ENCODE measurements at places on chromosomes 3 and 15. TPM values are rescaled to one million over a fixed set of nuclear protein-coding genes. Genes with fewer than 3 reads are reported as not detected.
A peak's percentile ranks its signal among the peaks of the same experiment; 100 is the strongest.

DNA sequence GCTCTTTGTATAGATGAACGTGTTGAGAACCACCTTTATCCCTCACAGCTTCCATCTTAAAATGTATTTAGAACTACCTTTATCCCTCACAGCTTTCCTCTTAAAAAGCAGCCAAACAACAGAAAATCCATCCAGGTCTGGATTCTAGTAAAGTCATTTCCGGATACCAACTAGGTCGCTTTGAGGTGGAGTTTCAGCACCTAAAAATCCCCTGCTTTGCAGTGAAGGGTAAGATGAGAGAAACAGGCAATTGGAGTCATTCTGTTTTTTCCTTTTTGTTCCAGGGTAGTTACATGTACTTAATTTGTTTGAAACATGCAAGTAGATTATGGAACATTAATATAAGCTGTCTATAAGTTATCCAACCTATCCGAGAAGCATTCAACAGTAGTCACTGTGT lies 192.0 kb downstream of the UBE2E2 start:
- H3K36me3 ChIP-seq: no peaks in the 10 kb centered on the region
- H3K4me3 ChIP-seq: no peak overlapping the region
- H3K4me1 ChIP-seq: no peaks in the 10 kb centered on the region
- H3K27ac ChIP-seq: no peak overlapping the region
- no peaks in the 10 kb centered on the region for H3K27me3 ChIP-seq

DNA sequence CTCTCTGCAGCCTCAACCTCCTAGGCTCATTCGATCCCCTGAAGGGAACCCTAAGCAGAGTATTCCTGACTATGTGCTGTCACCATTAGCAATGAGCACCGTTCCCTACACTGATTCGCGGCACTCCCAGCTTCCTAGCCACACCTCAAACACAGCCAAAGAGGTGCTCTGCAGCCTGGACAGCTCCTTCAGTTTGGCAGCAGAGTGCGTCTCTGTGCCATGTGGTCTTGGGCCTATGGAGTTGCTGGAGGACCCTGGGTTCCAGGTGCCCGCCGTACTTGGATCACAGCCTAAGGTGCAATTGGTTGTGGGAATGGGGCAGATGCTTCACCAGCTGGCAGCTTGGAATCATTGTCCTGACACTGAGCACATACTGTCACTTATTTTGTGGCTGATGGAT lies 17.3 kb upstream of the IL12A start:
- no peaks in the 10 kb centered on the region for H3K36me3 ChIP-seq
- no peaks in the 10 kb centered on the region for H3K27me3 ChIP-seq
- no peaks in the 10 kb centered on the region for H3K4me1 ChIP-seq
- H3K4me3 ChIP-seq: no peak overlapping the region
- DNase-seq: no peak
- no peak overlapping the region for H3K27ac ChIP-seq

Gene NUP210
- 10.6 TPM for total RNA-seq

- H3K4me1 ChIP-seq: peaks cover 7% of the 10 kb centered on the region
- H3K27ac ChIP-seq: peak overlapping the region; percentile 40
- DNase-seq: no peak
- H3K27me3 ChIP-seq: no peaks in the 10 kb centered on the region
Measured at GRCh38 chr3:38129058-38129457, 7.9 kb downstream of the ACAA1 start.

DNA sequence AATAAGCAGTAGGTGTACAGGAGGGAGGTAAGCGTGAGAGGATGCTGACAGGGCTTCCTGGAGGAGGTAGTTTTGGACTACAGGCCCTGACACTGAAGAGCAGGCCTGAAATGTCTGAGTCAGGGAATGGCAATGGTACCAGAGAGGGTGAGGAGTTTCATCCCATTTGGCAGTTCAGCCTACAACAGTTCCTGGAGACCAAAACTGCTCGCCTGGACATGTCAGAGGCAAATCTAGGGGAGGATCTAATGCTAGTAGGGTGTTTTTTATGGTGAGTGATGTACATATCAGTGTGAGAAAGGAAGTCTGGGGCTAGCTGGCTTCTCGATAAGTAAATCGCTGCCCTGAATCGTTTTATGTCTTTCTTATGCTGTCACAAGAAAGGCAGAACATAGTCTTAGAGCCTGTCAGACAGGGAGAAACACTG lies 13.8 kb upstream of the TNFSF10 start:
- no peaks in the 10 kb centered on the region for H3K36me3 ChIP-seq
- no peak for DNase-seq
- no peak overlapping the region for H3K4me3 ChIP-seq
- peaks cover 10% of the 10 kb centered on the region for H3K4me1 ChIP-seq

Gene SEMA6D
- total RNA-seq: 18.1 TPM

Gene WNT7A
- not detected for total RNA-seq

DNA sequence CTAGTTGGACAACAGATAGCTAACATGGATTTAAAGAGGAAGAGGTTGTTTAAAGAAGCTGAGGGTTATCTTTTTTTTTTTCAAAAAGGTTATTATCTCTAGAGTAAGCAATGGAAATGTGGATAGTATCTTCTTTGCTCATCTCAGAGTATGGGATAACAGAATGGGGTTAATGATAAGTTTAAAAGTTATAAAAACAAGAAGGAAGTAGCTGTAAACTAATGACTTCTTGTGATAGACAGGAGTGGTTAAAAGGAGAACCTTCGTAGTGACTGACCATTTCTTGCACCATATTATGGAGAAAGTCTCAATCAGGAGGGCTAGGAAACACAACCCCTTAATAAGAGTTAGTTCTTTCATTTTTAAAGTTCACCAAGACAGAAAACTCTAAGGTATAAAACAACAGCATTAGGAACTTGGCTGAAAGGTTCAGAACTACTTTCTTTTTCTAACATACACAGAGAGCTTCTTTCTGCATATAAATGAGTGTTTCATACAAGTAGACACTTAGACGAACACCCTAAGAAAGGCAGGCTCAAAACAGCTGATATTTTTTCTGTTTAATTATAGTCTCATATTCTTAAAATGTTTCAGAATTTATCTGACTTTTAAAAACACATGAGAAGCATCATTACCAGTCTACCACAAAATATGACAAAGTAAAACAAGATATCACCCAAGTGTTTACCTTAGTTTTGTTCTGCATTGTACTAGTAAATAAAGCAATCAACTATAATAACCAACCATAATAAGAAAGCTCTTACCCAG lies 140.0 kb downstream of the MEIS2 start:
- no peaks in the 10 kb centered on the region for H3K4me1 ChIP-seq
- no peak overlapping the region for H3K4me3 ChIP-seq
- no peaks in the 10 kb centered on the region for H3K36me3 ChIP-seq
- H3K27ac ChIP-seq: no peak overlapping the region

Measured in prostate gland (tissue), 2 donors.